Stimulated activated CD4-positive, alpha-beta T cell treated with anti-CD3 and anti-CD28 coated beads, Interleukin-4, amount 100 ng/mL, for 48 hours (primary cell): ENCODE measurements at places on chromosomes 4 and X.

DNA sequence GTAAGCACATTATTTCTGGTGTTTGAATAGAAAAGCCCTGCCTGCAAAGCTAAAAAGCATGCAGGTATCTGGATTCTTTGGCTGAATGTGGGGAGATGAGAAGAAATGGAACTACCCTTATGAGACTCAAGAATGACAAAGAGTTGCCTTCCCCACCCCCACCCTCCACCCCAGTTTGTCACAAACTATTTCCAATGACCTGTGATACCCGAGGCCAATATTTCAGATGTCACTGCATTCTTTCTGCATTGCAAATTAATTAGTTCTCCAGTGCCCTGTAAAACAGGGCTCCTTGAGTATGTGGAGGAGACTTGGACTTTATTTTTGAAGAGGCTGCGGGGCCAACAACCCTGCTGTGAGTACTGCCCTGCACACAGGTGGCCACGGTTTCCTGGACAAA is 116.4 kb downstream of the ZNF827 start:
- DNase-seq: no peak

GRCh38 chrX:12868747-12869146 is 1.9 kb downstream of the TLR7 start:
- no peak for DNase-seq

DNA sequence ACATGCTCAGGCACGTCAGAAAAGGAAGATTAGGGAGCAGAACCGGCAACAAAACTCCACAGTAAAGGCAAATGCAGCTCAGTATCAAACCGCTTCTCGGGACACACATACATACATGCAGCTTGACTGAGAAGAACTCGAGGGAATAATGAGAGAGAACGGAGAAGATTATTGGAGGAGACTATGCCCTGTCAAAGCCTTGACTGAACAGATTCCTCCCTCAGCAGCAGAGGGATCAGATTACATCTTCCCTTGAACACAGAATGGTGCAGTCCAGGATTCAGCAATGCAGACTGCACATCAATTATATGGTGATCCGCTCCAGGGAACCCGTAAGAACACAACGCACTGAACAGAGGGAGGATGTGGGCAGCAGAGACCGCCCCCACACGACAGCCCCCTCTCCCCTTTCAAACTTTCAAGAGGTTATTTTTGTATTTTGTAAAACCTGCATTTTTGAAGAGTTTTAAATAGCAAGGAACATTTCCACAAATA is 183.2 kb downstream of the FBXW7 start:
- no peak for DNase-seq

DNA sequence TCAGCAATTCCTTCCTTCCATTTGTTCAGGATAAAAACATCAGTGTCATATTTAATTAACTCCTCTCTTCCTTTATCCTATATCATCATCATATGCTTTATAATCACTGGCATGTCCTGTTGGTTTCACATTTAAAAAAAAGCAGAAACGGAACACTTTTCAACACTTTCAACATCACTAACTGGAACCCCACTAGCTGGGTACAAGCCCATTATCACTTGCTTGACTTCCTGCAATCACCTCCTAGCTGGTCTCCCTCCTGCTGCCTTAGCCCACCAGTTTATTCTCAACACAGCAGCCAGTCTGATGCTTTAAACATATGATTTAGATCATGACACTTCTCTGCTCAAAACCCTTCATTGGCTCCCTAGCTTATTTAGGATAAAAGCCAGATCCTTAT is 116.4 kb upstream of the LSM6 start:
- DNase-seq: no peak

DNA sequence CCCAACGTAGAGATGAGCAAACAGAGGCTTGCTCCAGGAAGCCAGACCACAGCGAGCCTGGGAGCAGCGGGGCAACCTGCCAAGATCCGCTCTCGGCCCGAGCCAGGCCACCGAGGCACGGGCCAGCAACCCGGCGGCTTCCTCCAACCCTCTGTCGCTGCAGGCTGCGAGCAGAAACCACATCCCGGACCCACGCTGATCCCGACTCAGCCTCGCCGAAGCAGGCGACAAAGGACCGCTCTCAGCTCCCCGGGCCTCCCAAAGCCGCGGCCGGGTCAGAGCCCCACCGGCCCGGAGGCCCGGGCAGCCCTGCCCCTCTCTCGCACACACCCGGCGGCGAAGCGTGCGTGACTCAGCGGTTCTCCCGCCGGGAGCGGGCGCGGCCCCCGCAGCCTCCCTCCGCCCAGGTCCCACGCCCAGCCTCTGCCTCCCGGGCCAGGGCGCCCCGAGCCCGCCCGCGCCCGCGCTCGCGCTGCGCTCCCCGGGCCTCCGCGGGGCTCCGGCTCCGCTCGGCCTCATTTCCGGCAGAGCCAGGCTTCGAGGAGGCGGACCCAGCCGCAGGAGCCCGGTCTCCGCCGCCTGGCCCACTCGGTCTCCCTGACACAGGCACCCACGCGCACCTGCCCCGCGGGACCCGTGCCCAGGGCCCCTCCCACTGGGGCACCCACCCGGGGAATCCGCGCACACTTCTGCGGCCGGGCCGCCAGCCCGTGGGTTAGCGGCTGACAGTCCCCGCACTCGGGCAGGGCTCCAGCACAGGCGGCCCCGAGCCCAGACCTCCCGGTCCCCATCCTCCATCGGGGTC is 1.7 kb downstream of the PPP2R2C start:
- no peak for DNase-seq

DNA sequence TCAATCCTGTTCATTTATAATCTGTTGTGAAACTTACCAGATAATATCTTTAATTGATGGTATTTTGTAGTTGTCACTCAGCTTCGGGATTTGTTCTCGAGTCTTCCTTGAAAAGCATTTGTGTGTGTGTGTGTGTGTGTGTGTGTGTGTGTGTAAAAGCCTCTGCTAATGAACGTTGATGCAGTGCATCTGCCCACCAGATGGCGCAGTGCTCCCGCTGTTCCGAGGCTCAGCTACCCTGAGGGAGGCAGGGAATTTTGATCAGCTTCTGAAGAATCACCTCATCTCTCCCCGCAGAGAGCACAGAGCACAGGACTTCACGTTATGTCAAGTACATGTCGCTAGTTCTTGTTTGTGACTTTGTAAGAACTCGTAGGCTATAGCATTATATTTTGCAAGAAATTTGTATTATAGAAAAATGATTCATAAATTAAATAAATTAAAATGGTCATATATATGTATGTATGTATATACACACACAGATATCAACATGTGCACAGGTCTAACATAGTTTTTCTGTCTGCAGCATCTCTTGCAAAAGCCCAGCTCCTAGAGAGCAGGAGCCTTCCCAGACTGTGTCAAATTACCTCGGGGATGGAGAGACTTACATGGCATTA is 316.7 kb upstream of the IGFBP7 start:
- peak; percentile 20 for DNase-seq

DNA sequence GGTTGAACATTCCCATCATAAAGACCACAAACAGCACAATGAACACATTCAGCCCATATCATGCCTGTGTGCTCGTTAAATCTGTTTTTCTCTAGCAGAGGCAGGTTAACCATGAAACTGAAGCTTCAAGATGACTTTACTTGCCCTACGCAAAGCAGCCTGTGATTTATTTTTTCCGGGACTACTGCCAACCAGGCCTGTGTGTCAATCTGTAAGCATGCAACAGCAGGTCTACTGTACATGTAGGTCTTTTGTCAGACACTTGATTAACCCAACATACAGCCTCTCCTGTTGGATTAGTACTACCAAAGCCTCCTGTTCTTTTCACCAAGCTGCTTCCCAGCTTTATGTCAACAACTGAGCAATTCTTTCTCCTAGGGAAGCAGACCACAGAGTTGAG is 85.5 kb upstream of the ACSL1 start:
- DNase-seq: no peak

- no peak for DNase-seq
These were observed 88.2 kb downstream of the CFAP299 start for GRCh38 chr4:80423553-80424224.

GRCh38 chrX:71578253-71579135 is at the start of gene GCNA:
TSS of gene GCNA (plus strand) at chrX:71578437. CDS start at chrX:71580822, 2,385 bp downstream.
- DNase-seq: no peak

GRCh38 chrX:13081395-13082205 is 37.2 kb upstream of the FAM9C start:
- no peak for DNase-seq

GRCh38 chr4:10704430-10704810 is 19.9 kb upstream of the CLNK start:
- DNase-seq: no peak

DNA sequence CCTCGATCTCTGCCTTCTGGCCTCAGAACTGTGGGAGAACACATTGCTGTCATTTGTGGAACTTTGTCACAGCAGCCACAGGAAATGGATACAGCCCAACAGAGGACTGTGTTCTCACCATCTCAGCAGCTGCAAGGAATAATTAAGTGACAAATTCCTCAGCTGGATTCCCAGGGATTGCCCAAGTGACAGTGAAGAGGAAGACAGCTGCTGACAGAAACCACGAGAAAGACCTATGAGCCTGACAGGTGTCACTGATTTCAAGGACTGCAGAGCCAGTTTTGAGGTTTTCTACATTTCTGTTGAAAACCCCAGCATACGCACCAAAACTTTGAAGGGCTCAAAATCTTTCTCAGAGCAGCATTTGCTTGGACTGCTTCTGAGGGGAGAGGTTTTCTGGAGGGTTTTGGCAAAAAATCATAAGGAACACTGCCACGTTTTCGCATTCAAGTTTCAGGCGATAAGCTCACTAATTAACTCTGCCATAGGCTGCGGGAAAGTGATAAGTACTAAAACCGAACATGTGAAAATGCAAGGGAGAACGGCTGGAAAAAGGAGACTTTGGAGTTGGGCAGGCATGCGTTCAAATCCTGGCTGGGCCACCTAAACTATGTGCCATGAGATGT is 88.8 kb downstream of the DRD5 start:
- no peak for DNase-seq

DNA sequence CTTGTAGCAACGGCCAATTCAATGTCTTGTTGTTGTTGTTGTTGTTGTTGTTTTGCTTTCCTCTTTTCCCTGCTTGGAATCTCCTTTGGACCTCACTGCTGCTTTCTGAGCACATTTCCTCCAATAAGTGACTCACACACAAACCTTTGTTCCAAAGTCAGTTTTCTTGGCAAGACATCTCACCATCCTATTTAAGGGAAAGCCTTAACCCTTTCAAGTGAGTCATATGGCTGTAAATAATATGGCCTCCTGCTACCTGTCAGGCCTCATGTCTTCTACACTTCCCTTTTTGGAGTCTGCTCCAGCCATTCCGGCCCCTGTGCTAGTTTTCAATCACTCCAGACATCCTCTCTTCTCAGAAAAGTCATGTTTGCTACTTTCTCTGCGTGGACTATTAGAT is 79.5 kb upstream of the MAGEB10 start:
- no peak for DNase-seq

DNA sequence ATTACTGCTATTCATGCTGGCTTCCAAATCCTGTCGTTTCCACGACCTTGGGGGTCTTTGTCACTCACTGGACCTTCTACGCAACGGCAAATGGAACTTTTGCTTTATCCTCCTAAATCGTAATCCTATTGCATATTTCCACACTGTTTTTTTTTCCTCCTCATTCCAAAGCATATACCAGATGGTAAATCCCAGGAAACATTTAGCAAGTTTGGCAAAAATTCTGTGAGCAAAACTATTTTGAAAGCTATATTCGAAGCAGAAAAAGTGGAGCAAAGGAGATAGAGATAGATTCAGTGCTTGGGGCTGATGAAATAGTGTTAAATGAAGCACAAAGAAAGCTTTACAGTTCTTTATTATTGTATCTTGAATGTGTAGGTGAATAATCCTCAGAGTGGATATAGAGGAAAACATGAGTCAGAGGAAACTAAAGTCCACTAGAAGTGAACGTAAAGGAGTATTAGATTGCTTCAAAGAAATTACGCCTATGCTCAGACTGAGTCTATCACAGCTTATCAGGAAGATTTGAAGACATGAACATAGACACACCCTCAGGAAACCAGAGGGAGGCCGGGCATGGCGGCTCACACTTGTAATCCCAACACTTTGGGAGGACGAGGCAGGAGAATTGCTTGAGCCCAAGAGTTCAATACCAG is 50.2 kb upstream of the FAM9A start:
- no peak for DNase-seq

GRCh38 chrX:47186096-47186740 is 7.4 kb upstream of the UBA1 start:
- DNase-seq: no peak

GRCh38 chr4:38611676-38612075 is 52.3 kb upstream of the KLF3 start:
- no peak for DNase-seq

DNA sequence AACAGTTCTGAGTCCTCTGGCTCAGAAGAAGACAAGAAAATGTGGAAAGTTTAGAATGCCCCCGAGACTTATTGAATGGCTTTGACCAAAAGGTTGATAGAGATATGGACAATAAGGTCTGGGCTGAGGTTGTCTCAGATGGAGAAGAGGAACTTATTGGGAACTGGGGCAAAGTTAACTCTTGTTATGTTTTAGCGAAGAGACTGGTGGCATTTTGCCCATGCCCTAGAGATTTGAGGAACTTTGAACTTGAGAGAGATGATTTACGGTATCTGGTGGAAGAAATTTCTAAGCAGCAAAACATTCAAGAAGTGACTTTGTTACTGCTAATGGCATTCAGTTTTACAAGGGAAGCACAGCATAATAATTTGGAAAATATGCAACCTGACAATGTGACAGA is 1549.3 kb upstream of the ADGRL3 start:
- no peak for DNase-seq

DNA sequence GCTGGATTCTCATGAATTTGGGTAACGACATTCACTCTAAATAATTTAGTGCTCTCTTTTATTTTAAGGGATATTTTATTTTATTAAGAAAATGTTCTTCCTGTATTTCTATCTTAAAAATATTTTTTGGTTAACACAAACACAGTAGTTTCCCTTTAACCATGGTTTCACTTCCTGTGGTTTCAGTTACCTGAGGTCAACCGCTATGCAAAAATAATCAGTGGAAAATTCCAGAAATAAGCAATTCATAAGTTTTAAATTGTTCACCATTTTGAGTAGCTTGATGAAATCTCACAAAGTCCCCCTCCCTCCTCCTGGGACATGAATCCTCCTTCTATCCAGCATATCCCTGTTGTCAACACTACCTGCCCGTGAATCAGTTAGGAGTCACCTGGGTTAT is 71.4 kb downstream of the GBA3 start:
- DNase-seq: no peak

GRCh38 chr4:81807386-81807785 is 335.7 kb upstream of the RASGEF1B start:
- no peak for DNase-seq

GRCh38 chr4:110442309-110442708 is 33.6 kb upstream of the ENPEP start:
- DNase-seq: no peak

- DNase-seq: no peak
These were observed 10.4 kb downstream of the CSTF2 start for GRCh38 chrX:100830547-100830946.

GRCh38 chrX:16319929-16320328 is 152.6 kb downstream of the MAGEB17 start:
- DNase-seq: no peak
